Activated naive CD4-positive, alpha-beta T cell treated with anti-CD3 and anti-CD28 coated beads, Interleukin-2, amount 50 U/mL, for 16 hours (primary cell): ENCODE measurements at places on chromosomes 13 and 19.

DNA sequence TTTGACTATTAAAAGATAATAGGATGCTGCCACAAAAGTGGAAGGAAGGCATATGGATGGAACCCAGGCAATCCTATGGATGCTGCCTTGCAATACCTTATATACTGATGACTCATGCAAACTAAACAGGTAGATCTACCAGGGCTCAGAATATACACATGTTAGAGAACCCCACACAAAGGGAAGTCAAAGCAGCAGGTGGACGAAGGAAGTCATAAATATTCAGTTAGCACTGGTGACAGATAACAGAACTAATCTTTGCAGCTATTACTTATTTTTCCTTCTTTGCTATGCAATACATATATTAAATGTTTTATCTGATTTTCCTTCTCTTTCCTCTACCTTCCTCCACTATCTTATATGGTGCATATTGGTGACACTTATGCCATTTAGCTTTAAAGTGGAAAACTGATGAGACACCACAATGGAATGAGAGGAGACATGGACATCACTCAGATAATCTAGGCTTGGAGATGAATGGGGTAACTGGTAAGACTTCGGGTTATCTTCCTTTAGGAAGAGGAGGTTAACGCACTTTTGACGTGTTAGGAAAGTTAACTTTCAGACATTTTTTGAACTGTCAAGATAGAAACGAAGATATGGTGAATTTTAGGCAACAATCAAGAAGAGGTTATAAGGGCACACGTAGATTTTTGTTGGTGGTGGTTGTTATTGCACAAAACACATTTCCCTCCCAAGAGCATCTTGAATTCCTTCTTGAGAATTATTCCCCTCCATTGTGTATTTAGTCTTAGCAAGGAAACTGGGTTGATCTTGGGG is 39.8 kb upstream of the MBNL2 start:
- DNase-seq, result no peak

DNA sequence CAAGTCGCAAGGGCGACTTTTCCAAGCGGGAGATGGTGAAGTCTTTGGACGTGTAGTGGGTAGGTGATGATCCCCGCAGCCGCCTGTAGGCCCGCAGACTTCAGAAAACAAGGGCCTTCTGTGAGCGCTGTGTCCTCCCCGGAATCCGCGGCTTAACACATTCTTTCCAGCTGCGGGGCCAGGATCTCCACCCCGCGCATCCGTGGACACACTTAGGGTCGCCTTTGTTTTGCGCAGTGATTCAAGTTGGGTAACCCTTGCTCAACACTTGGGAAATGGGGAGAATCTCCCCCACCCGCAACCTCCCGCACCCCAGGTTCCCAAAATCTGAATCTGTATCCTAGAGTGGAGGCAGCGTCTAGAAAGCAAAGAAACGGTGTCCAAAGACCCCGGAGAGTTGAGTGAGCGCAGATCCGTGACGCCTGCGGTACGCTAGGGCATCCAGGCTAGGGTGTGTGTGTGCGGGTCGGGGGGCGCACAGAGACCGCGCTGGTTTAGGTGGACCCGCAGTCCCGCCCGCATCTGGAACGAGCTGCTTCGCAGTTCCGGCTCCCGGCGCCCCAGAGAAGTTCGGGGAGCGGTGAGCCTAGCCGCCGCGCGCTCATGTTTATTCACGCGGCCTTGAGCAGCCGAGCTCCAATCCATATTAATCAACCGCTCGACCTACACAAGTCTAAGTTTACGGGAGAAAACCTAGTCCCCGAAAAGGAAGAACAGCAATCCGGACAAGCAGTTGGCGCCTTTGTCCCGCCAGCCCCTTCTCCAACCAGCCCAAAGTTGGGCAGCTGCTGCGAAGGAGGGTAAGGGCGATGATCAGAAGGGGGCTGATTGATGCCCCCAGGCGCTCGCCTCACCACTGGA is 9.9 kb downstream of the SOX21 start:
- DNase-seq, result no peak

- DNase-seq, result no peak
Observed at GRCh38 chr13:30998136-30999088, 66.0 kb downstream of the TEX26 start.

- DNase-seq, result peak; percentile 27
Observed at GRCh38 chr19:29872224-29872731, 60.5 kb downstream of the CCNE1 start.

DNA sequence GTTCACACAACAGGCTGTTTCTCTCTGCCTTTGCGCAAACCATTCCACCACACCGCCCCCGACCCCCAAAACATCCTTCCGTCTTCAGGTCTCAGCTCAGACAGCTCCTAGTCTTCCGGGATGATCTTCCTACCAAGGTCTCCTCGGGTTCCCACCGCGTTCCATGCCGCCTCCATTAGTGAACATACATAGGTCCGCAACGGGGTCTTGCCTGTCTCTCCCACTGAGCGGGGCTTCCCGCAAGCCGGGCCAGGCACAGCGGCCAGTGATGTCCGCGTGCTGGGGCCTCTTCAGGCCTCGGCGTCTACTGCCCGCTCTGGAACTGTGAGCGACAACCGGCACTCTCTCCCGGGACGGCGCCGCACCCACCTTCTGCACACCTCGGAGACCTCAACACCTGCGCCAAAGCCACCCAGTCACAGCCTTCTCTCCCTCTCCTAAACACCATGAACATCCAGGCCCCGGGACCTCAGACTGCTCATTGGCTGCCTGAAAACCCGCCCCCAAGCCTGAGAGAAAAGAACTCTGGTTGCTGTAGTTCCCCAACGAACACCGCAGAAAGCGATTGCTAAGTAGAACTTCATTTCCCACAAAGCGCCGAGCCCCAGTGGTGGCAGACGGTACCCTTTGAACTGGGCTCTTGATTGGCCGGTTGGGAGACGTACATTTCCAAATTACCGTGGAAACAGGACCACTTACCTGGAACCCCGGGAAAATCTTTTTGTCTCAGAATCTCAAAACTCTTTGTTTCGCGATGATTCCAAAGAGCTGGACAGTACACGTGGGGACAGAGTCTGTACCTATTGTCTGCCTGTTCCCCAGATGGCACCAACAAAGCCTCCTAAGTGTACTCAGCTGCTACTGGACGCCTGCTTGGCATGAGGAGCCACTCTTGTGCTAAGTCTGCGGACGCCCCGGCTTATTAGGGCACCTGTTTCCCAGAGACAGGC is 9.5 kb downstream of the DYRK1B start:
- DNase-seq, result peak; percentile 88
